D721Med (cell line): ENCODE measurements at places on chromosomes 5 and 9.

DNA sequence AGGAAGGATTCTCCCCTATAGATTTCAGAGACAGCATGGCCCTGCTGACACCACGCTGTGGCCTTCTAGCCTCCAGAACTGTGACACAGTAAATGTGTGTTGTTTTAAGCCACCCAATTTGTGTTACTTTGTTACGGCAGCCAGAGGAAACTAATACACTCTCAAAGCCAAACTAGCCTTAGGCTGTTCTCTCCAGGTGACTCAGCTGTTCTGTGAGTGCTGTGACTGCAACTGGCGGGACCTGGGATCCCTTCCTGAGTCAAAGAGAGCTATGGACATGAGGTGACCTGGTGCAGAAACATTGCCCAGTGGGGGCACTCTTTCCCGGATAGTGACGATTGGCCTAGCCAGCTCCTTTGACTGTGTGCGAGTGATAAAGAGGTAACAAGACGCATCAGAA is 14.0 kb upstream of the MLANA start:
- DNase-seq = no peak

DNA sequence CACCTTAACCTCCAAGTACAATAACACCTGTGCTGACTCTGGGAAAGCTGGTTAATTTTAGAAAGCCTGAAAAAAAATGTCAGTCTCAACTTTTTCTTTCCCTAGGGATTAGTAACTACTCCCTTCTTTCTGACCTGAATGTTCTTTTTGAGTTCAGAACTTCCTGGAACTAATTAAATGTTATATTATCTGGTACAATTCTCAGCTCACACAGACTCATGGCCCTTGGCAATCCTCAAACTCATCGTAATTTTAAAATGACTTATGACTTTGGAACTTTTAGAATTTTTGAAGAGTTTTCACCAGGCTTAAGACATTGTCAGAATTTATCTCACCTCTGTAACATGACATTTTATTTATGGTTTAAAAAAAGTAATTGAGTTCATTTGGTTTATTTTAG is 315.0 kb downstream of the FER start:
- DNase-seq = no peak

DNA sequence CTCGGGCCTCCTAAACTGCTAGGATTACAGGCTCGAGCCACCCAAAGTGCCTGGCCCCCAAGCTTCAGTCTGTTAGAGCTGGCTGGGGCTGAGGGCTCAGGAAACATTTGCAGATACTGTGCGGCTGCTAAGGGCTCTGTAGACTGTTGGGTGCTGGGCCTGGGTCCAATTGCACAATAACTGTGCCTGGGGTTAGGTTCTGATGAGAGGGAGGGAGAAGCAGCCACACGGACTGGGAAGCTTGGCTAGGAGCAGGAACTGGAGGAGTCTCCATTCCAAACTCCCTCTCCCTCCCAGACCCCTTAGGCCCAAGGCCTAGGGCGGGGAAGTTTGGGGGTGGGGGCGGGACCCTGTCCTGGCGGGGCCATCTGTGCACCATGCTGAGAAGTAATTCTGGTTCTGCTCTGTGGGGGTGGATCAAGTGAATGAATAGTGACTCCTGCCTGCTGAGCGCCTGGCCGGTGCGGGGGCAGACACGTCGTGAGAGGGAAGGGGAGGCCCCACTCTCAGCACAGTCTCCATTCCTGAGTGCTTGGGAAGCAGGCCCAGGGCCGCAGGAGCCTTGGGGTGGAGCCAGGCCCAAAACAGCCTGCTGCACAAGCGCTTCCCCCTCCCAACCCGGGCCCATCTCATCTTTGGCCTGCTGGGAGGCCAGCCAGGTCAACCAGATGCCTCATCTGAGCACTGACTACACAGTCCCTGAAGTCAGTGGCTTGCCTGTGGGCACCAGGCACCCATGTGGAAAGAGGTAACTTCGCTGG is 1.5 kb downstream of the ASS1 start:
- DNase-seq = no peak

- no peak for DNase-seq
Measured at GRCh38 chr5:128477944-128478343, 60.1 kb downstream of the FBN2 start.

DNA sequence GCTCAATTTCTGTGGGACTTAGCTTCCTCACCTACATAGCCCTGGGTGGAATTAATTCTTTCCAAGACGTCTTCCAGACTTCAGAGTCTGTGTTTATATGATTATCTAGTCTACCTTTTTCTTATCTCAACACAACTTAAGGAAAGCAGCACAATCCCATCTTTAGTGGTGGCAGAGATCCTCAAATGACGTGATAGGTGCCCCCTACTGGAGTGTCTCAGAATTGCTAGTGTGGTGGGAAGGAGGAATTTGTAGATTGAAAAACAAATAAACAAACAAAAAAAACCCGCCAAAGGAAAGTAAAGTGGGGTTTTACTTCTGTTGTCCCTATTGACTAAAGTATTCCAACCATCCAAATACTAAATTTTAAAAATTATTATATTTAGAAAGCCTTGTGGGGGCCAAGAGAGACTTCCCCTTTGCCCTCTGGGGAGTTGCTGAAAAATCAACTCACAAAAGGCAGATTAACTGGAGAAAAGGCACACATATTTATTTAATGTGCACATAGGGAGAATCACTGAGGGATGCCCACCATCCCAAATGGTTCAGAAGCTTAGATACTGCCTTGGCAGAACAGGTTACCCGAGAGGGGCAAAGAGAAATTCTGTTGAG is 283.3 kb downstream of the TMEM167A start:
- DNase-seq = no peak

DNA sequence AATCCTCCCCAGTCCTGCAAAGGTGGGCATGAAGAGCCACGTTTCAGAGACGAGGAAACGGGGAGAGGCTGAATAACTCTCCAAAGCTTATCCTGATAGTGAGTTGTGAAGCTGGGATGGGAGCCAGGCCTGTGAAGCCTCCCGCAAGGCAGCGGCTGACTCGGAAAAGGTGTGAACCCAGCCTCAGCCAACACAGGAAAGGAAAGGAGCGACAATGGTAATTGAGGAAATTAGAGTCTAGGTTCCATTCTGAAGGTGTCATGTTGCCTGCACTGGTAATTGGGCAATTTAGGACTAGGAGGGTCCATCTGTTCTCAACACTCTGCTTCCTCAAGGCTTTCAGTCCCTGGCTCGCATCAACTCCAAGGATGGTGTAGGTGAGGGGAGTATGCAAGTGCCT is 83.4 kb downstream of the LIFR start:
- DNase-seq = no peak

DNA sequence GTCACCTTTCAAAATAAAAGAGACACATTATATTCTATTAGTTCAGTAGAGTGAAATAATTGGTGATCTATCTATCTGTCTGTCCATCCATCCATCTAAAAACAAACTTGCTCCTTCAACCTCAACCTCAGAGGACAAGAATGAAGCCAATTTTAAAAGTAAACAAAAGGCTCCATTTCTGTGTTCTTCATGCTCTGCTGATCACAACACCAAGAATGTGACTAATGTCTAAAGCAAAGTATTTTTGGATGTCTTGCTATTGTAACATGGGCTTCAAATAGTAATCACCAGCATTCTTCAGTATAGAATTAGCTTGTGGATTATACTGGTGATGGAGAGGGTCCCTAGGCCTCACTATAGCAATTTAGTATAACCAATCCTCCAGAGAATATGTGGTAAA is 1304.4 kb downstream of the MAT2B start:
- no peak for DNase-seq

DNA sequence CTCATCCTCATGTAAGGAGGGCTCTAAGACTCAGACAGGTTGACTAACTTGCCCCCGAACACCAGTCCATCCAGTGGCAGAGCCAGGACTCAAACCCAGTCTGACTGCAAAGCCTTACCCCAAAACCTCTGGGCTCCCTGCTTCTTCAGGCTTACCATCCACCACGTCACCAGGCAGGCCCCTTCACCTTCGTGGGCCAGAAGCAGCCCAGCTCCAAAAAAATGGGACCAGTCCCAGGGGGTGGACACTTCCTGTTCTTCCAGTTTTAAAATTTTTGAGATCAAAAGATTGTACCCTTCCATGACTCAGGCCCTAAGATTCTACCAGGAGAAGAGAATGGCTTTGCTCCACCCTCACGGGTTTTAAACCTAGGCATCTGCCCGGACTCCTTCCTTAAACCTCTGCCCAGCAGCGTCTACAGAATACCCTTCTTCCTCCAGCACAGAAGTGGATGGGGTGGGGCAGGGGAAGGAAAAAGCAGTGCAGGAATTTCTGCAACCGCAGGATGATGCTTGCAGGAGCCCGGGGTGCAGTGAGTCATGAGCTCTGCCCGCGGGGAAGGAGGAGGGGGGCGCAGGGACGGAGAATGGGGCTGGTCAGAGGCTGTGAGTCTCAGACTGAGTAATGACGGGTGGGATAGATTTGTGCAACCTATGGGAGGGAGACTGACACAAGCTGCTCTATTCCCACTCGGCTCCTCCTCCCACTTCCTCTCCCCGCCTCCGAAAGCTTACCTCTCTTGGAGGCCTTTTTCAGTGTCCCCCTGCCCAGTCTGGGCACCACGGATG is 50.4 kb upstream of the STXBP1 start:
- no peak for DNase-seq

- DNase-seq = no peak
Measured at GRCh38 chr9:38226491-38226951, 157.5 kb upstream of the SHB start.

- DNase-seq = no peak
Measured at GRCh38 chr5:157566902-157567489, 8.6 kb downstream of the ADAM19 start.

- no peak for DNase-seq
Measured at GRCh38 chr9:28267351-28267750, 694.1 kb upstream of the C9orf72 start.

GRCh38 chr5:54832045-54832444 is 153.3 kb downstream of the ESM1 start:
- no peak for DNase-seq

DNA sequence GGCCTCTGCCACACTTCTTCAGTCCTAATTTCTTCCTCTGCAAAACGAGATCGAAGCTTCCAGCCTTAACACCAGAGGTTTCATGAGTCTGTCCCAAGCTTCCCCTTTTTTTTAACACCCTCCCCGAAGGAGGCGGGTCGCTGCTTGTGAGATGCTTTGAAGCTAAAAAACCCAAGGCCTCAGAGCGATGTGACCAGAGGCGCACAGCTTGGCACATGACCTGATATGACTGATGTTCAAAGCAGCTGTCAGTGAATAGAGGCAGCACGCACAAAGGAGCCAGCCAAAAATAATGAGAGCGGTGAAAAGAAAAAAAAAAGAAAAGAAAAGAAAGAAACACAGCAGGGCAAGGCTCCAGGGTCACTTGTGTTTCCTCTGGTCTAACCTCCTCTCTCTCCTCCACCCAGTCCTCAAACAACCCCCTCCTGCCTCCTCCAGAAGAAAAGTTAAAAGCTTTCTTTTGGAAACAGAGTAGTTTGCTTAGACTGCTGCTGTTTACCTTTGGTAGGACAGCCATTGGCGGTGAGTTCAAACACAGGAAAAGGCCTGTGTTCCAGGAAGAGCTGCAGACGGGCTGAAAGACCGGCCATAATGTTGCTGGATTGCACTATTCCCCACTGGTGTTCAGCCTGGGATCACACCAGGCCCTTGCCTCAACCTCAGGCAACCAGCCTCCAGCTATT is 10.9 kb upstream of the ZNF366 start:
- DNase-seq = no peak

DNA sequence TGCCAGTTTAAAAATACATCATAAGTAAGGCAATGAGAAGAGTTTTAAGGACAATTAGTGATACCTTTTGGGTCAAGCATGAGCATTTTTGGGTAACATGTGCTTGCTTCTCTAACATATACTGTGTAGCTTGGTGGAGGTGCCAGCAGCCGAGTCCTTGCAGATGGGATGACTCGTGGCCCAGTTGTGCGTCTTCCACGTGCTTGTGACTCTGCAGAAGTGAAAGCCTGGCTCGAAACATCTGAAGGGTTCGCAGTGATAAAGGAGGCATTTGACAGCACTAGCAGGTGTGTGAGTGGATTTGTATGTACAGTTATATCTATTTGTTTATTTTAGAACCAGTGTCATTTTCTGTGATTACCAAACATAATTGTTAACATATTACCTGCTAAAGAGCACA is 18.2 kb downstream of the HMGCR start:
- DNase-seq = no peak

- no peak for DNase-seq
Measured at GRCh38 chr9:87179553-87180340, 232.4 kb upstream of the GAS1 start.
